Type B pancreatic cell (in vitro differentiated cells): ENCODE measurements at places on chromosomes 12 and 14.

- DNase-seq: no peak
These were observed 24.1 kb downstream of the KIF26A start for GRCh38 chr14:104162495-104162894.

- peak; percentile 40 for DNase-seq
These were observed 41.6 kb downstream of the JAG2 start for GRCh38 chr14:105126981-105127329.

GRCh38 chr14:71204231-71204630, 297.0 kb downstream of the PCNX1 start:
- no peak for DNase-seq

GRCh38 chr12:10501030-10501429, 4.7 kb upstream of the EIF2S3B start:
- no peak for DNase-seq

DNA sequence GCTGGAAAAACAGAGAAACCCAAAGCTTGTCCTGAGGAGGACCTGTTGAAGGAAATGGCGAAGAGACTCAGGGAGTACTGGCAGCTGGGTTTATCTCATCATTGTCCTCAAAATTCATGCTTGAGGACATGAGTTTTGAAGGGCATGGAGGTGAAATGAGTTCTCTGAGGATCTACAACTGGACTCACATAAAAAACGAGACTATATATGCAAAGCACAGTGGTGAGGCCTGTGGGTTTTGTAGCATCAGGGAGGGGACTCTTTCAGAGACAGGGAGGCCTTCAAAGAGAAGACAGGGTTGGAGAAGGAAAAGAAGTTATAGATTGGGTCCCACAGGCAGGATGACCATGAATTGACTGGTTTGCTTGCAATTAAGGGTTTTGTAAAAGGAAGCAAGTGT, 71.3 kb upstream of the SCN8A start:
- no peak for DNase-seq

DNA sequence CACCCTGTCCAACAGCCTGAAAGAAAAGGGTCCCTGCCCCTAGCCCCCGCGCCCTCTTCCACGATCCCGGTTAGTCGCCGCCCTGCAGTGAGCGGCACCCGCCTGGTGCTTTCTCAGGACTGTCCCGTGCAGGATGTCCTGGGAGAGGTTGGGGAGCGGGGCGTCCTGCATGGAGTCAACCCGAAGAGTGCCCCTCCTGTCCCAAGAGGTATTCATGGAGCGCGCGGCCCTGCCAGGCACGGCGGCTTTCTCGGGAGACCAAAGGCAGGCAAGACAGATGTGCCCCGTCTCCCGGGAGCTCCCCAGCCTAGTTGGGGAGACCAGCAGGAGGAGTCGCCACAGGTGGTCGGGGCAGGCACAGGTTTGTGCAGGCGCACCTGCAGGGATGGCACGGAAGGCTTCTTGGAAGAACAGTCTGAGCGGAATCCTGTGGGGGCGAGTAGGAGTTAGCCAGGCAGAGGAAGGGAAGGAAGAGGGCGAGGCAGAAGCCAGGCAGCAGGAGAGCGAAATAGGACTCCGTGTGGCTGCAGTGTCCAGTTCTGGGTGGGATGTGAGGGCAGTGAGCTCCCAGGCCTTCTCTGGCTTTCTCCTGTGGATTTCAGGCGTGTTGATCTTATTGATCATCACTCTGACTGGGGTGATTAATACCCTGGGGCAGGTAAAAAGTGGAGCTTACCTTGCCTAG, 723 bp downstream of the SIVA1 start:
- no peak for DNase-seq

GRCh38 chr12:27965966-27966365, 6.6 kb downstream of the PTHLH start:
- no peak for DNase-seq

- DNase-seq: no peak
These were observed 41.5 kb downstream of the KIF21A start for GRCh38 chr12:39401459-39401858.

DNA sequence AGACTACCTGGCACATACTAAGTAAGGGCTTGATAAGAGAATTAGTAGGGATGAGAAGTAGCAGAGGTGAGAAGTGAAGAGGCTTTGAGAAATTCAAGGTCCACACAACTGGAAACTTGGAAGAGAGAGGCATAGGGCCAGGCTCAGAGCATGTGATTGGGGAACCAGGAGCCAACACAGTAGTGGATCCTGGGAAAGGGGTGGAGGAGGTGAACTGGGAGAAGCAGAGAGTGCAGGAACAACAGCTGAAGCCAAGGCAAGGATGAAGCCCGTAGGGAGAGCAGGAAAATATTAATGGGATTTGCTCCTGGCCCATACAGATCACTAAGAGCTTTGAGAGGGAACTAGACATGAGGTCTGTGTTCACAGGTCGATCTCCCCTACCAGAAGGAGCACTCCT, 1.4 kb upstream of the ITGB7 start:
- no peak for DNase-seq

GRCh38 chr12:52442600-52443061, 8.5 kb upstream of the KRT75 start:
- no peak for DNase-seq

DNA sequence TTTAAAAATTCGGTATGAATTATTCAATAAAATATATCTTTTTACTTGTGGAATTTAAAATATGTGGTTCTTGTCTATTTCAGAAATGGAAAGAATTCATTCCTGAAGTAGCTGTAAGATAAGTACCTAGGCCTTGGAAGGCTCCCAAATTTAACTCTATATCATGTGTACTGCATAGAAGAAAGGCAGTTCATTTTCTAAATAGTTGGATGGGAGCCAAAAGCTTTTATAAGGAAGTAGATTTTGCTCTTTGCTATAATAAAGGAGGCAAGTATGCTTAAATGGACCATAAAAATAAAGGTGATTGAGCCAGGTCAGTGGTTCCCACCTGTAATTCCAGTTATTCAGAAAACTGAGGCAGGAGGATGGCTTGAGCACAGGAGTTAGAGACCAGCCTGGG, 187.5 kb downstream of the ATXN7L3B start:
- DNase-seq: no peak

GRCh38 chr12:46803517-46803916, 22.3 kb downstream of the SLC38A4 start:
- DNase-seq: no peak

DNA sequence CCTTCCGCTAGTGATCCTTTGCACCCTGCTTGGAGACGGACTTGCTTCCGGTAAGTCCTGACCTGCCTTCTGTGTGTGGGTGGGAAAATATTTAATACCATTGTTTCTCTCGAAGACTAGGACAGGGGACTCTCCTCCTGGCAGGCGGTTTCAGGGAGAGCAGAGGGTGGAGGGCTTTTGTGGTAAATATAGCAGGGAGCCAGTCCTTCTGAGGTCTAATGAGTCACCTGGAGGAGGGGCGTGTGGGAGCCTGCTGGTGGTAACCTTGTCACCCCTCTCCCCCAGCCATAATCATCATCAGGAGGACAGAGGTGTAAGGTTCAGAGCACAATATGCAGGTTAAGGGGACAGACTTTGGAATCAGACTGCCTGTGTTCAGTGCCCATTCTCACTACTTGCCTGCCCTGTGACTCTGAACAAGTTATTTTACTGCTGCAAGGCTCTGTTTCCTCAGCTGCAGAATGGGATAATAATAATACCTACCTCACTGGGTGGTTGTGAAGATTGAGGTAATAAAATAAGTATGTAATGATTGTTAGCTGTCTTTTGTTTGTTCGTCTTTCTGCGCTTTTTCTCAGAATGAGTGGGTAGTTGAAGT, 47.4 kb downstream of the SUSD6 start:
- no peak for DNase-seq

GRCh38 chr12:106140223-106140986, 1.7 kb upstream of the NUAK1 start:
- no peak for DNase-seq

DNA sequence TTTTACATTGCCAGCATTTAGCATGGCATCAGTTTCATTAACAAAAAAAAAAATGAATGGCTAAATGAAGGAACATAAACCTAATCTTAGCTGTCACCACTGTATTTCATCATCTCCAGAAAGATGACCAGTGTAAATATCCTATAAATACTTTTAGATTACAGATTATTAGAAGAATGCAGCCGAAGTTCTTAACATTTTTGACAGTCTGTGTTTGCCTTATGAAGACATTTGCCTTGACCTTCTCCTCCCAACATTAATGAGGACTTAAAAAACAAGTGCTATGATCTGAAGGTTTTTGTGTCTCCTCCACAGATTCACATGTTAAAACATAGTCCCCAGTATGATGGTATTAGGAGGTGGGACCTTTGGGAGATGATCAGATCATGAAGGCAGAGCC, 253.0 kb downstream of the SNAPC1 start:
- DNase-seq: no peak

- DNase-seq: no peak
These were observed 196 bp upstream of the MYH6 start for GRCh38 chr14:23408307-23408630.

GRCh38 chr12:103848917-103849491, 8.0 kb upstream of the NT5DC3 start:
- no peak for DNase-seq

DNA sequence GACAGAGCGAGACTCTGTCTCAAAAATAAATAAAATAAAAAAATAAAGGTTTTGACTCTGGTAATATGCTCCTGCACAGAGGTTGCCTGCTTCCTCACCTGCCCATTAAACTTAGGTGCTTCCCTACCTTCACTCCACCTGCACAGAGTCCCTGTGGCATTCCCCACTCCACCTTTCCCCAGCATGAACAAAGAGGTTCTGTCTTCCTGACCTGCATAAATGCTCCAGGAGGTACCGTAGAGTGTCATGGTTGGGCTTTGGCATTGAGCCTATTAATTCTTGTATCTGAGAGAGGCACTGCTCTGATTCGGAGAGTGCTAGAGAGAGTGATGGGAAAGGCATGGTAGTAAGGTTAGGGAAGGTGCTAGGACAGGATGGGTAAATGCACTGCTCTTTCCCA, 6.3 kb downstream of the ARHGAP9 start:
- DNase-seq: no peak

GRCh38 chr12:75508159-75508558, 3.2 kb downstream of the KRR1 start:
- DNase-seq: no peak

- DNase-seq: no peak
These were observed 458.7 kb downstream of the AEBP2 start for GRCh38 chr12:19897900-19898408.
